ENCODE measurements at places on chromosomes 12 and 14.
A peak's percentile ranks its signal among the peaks of the same experiment; 100 is the strongest.

DNA sequence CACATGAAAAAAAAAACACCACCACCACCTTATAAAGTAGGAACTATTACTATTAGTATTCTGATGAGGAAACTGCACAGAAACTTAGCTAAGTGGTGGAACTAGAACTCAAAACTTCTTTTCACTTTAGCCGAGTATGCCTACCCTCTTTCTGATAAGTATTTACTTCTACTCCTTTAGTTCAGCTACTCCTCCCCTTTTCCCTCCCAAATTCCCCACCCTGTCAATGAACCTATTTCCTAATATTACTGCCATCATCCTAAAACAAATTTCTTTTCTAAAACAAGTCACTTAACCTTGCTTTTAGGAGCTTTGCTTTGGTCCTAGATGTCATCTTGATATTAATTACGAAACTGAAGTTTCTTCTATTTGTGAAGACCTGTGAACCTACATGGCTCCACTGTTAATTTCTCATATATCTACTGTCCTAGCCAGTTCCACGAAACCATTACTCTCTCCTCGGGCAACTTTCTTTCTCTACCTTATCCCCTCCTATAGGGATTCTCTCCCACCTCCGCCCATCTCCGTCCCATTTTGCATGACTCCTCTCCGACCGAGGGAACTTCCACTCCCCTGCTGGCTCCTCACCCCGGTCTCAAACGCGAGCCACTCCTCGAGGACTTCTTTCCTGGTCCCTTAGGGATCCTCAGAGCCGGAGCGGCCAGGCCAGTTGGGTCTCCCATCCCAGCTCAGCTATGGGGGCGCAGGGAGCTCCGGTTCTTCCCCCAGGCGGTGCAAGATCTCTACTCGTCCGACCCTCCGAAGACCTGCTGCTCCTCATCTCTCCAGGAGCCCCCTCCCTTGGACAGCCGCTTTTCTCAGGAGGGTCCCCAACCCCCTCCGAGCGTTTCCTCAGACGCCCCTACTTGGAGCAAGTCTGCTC lies 1.1 kb downstream of the NUMB start:
- DNase-seq: peak; percentile 48

DNA sequence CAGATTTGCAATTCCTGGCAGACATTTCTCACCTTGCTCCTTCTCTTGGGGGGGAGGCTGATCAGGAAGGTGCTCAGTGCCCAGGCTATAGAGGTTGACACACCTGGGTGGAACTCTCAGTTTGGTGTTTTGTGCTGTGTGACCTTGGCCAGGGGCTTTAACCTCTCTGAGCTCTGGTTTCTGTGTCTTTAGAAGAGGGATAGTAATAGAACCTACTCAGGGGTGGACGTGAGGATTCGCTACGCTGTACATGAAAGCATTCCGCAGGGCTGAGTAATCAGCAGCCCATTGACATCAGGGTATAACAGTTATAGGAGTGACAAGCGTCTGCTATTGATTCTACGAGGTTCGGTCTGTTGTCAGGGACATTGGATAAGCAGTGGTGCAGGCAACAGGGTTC lies 98.1 kb downstream of the PHETA1 start:
- DNase-seq: no peak

- DNase-seq: no peak
Measured at GRCh38 chr14:68661226-68662225, 131.3 kb downstream of the ZFP36L1 start.

DNA sequence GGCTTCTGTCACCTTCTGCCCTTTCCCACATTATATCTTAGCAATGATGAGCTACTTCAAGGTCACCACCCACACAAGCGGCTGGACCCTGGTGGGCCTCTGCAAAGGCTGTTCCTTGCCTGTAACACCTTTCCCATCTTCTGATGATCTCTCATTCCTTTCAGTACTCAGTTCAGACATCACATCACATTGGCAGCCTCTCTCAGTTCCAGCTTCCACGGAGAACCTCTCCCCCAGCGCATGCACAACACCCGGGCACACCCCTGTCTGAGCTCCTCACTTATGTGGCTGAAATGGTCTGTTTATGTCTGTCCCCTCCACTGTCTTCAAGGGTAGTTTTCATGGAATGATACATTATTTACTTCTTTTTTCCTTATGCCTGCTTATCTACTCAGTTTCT lies 6.5 kb upstream of the NID2 start:
- no peak for DNase-seq

DNA sequence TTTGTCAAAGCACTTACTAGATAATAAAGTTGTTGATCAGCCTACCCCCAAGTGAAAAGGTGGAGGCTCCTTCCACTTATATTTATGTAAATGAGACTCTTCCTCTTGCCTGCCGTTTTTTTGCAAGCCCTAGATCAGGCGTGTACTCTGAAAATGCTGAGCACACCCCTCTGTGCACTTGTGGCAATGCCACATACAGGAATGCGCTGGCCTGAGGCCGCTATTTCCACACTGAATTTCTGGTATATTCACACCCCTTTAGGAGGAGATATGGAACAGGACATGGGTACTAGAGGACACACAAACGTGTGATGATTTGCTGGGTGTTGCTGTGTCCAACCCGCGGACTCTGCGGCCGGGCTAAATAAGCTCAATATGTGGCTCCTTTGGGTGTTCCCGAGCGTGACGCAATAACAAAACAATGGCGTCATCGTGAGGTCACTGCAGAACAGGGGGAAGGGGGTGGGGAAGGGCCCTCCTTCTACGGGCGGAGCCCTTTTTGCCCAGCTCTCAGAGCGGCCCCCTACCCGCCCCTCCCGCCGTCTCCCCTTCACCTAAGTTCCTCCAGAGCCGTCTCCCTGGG lies 554 bp upstream of the TSPAN31 start:
- DNase-seq: no peak

- DNase-seq: no peak
Measured at GRCh38 chr12:39275846-39276245, 167.1 kb downstream of the KIF21A start.
